ENCODE measurements at places on chromosomes 2 and 18.

DNA sequence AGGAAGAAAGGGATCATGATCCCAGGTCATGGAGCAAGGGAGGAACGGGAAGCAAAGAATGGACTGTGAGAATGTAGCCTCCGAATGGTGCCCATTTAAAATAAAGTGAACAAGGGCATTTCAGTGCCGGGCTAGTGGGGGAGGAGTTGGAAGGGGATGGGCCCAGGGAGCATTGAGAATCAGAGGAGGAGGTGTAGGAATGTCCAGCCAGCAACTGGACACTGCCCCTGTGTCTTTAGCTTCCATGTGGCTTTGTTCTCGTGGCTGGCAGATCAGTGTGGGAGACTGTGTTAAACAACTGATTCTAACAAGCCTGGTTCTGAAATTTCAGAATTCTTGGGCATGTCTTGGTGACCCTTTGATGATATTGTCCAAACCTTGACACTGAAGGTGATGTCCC, 1.4 kb upstream of the RNF103 start:
- DNase-seq = no peak

DNA sequence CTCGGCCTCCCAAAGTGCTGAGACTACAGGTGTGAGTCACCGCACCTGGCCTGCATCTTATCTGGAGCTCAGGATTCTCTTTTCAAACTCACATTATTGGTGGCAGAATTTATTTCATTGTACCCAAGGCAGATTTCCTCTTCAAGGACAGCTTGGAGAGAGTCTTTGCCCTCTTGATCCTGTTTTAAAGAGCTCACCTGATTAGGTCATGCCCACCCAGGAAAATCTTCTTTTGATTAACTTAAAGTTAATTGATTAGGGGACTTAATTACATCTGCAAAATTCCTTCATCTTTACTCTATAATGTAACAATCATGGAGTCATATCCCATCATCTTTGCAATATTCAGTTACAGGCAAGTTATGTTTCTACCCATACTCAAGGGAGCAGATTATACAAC, 346.4 kb downstream of the EPHA4 start:
- no peak for DNase-seq

DNA sequence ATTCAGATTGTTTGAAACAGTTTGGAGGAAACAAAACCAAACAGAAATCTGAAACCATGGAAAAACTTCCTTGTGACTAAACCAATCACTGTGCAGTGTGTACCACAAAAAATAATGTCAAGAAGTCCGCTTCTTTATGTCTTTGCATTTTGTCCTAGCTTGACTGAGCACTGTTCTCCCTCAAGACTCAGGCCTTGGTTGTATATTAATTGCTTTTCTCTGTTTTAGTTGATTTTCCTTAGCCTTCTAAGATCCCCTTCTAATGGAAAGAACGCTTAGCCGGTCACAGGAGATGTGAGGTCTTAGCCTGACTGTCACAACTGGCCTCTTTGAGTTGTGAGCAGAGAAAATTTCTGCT, 56.6 kb downstream of the LCLAT1 start:
- no peak for DNase-seq

GRCh38 chr2:201440182-201440581, 11.1 kb downstream of the TRAK2 start:
- DNase-seq = no peak

- no peak for DNase-seq
These were observed 8.3 kb downstream of the MYO1B start for GRCh38 chr2:191253476-191253875.

GRCh38 chr2:19841918-19842693, 59.7 kb downstream of the TTC32 start:
- DNase-seq = no peak

- DNase-seq = no peak
These were observed 55.9 kb downstream of the ZFP36L2 start for GRCh38 chr2:43170405-43171105.

DNA sequence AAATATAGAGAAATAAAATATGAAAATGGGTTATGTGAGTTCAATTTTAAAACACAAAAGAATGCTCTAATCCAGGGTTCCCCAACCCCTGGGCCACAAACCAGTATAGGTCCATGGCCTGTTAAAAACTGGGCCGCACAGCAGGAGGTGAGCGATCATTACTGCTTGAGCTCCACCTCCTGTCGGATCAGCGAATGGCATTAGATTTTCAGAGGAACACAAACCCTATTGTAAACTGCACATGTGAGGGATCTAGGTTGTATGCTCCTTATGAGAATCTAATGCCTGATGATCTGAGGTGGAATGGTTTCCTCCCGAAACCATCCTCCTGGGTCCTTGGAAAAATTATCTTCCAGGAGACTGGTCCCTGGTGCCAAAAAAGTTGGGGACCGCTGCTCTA, 34.7 kb downstream of the TTR start:
- no peak for DNase-seq
